ENCODE measurements at places on chromosomes 12 and 14.
A peak's percentile ranks its signal among the peaks of the same experiment; 100 is the strongest.

- DNase-seq, result no peak
Observed at GRCh38 chr12:38890102-38890855, 15.1 kb downstream of the CPNE8 start.

DNA sequence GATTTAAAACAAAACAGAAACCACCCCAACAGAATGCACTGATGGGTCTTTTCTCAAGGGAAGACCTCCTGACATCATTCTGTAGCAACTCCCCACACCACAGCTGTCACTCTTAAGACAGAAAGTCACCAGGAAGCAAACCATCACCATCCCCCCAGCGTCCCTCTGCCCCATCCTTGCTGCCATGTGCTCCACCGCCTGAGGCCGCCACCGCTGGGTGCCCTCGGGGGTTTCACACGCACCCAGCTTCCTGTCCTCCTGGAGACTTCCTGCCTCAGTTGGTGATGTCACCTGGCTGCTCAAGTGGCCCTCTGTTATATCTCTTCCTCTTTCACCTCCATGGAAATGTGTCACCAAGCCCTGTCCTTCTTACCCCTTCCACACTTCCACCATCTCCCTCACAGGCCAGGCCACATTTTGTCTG lies 71.4 kb upstream of the GPR68 start:
- DNase-seq, result no peak

DNA sequence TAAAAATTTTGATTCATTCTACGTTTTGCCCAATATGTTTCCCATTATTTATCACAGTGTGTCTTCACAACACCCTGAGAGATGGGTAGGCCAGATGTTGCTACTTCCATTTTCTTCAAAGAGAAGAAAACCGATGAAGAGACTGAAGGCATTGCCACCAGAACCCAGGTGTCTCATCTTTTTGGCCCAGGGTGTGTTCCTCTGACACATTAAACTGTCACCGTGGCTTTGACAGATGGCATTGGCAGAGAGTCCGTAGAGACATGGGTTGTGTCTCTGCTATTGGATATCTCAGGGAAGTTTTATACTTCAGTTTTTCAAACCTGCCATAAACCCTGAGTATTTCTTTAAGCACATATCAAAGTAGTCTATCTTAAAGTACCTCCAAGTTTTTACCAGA lies 11.3 kb upstream of the NUDT4 start:
- DNase-seq, result no peak

DNA sequence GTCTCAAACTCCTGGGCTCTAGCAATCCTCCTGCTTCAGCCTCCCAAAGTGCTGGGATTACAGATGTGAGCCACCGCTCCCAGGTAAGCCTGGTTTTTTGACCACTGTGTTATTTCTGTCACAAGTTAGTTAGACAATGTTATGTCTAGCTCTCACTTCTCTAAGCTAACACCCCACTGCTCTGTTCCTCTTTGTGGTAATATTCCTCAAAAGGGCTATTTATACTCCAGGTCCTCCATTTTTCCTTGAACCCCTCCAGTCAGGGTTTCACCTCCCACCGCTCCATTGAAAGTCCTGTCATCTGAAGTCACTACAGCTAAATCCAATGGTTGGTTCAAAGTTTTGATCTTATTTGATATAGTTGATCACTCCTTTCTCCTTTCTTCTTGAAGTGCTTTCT lies 5.1 kb downstream of the IRAK3 start:
- DNase-seq, result no peak

GRCh38 chr12:3442397-3442796 lies 48.6 kb upstream of the PRMT8 start:
- no peak for DNase-seq

GRCh38 chr12:229441-230191 lies 15.7 kb upstream of the SLC6A12 start:
- DNase-seq, result no peak

DNA sequence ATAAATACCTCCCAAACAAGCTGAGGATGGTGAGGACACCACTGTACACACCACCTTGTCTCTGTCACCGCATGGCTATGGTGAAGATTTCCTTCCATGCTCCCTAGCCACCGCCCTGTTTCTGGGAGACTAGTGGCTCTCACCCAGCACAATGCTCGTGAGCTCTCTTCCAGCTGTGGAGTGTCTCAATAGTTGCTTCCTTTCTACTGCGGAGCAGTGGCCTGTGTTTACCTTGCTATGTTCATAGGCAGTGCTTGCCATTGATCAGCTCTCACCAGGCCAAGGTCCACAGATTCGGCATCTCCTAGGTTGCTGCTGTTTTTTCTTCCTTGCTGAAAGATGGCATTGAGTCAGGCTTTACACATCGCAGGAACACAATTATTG lies 313.6 kb upstream of the RTL1 start:
- DNase-seq, result no peak

DNA sequence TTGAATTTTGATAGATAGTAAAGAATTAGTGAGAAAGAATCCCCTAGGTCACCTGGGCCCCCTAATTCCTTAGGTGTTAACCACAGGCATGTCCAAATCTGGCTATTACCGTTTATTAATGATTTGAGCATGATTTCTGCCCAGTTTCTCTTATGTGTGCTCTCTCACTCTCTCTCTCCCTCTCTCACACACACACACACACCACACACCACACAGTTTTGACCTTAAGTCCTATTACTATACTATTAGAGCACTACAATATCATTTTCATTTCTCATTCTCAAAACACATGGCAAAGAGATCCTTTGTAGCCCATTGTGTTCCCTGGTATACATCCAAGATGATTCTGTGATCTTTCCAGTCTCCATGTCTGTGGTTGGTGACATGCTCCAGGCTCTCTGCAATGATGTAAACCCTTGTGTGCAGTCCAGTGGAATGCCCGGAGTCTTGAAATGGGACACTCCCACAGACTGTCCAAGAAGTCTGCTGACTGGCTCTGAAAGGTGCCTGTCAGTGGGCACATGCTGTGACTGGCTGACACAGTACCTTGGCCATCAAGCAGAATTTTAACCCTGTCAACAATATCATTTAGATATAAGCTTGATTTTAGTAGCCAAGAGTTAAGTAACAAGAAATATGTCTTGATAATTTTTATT lies 96.2 kb downstream of the FIGNL2 start:
- DNase-seq, result peak; percentile 92

GRCh38 chr14:21990116-21990515 lies 316.5 kb upstream of the OR4E1 start:
- peak; percentile 2 for DNase-seq

DNA sequence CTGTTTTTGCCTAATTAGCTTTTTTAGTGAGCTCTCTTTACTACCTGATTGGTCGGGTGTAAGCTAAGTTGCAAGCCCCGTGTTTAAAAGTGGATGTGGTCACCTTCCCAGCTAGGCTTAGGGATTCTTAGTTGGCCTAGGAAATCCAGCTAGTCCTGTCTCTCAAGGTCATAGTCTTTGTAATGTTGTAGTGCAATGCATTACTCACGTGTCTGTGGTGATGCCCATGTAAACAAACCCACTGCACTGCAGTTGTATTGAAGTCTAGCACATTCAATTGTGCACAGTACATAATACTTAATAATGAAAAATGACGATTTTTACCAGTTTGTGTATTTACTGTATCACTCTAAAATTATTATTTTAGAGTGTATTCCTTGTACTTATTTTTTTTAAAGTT lies 335.5 kb downstream of the NUAK1 start:
- DNase-seq, result no peak

- DNase-seq, result peak; percentile 59
Observed at GRCh38 chr12:63888908-63889635, 44.6 kb downstream of the SRGAP1 start.

DNA sequence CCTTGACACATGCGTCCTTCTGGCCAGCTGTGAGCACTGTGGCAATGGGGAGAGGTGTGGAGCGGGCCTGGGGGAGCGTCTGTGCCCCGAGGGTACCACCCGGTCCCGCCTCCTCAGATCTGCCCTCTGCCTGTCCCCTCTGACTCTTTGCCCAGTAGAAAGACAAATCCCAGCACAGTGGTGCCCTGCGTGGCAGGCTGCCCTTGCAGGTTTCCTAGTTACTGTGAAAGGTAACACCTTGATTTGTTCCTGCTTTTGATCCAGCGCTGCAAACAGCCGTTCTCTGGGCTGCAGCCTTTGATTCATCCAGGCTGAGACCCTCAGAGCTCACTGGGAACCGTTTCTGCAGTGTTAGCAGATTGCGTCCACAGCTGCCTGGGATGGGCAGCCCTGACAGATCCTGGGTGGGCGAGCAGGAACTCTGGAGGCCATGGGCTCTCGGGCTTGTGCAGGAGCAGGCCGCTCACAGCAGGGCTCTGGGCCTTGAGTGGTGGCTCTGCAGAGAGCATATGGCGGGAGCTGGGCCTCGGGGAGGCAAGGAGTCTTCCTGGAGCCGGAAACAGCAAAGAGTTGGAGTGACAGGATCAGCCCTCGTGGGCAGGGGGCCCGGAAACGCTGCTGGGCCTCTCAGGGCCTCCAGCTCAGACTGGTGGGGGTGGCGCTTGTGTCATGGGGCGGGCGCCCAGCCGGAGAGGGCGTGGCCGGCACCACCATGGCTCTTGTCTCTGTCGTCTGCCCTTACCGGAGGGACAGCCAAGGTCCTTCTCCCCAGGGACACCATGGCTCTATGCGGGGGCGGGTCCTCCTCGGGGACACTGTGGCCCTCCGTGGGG lies 16.6 kb downstream of the FBRSL1 start:
- DNase-seq, result peak; percentile 69

DNA sequence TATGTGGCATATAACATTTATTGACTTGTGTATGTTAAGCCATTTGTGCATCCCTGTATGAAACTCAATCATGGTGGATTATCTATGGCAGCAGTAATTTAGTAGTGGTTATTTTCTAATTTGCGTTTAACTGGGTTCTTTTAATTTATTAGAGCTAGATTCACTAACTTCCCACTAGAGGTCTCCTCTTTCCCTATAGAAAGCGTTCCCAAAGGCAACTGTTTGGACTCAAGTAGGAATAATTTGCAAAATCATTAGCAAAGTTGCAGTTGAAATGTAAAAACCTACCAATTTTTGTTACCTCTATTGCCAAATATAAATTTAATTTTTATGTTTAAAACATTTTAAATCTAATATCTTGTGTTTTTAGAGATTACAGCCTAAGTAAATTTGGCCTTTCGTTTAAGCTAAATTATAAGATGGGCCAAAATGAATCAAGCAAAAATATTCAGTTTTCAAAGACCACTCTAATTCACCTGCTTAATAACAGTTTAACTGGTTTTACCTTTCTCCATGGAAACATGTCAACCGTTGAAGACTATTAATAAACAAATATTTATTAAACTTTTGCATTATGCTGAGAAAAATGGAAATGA lies 6.0 kb downstream of the DMAC2L start:
- peak; percentile 75 for DNase-seq

- DNase-seq, result no peak
Observed at GRCh38 chr14:38070061-38070588, 137.6 kb upstream of the SSTR1 start.

- no peak for DNase-seq
Observed at GRCh38 chr14:103133210-103134140, 10.2 kb downstream of the TNFAIP2 start.
